Heart right ventricle (tissue), 16 donors: ENCODE measurements at places on chromosomes 12 and 14. TPM values are rescaled to one million over a fixed set of nuclear protein-coding genes. Genes with fewer than 3 reads are reported as not detected.

Gene P2RX7
- total RNA-seq: 7.0 TPM

Gene CLEC9A
- not detected for total RNA-seq

Gene ACOT6
- not detected for total RNA-seq

- no peaks in the 10 kb centered on the region for H3K27me3 ChIP-seq
- no peaks in the 10 kb centered on the region for H3K4me1 ChIP-seq
- no peak overlapping the region for H3K4me3 ChIP-seq
- no peaks in the 10 kb centered on the region for H3K36me3 ChIP-seq
These were observed 1083.8 kb downstream of the FLRT2 start for GRCh38 chr14:86613786-86614185.

GRCh38 chr12:43872396-43872795 is 36.5 kb downstream of the TMEM117 start:
- no peak overlapping the region for H3K4me3 ChIP-seq
- no peak for DNase-seq
- H3K27ac ChIP-seq: no peak overlapping the region
- no peaks in the 10 kb centered on the region for H3K36me3 ChIP-seq

DNA sequence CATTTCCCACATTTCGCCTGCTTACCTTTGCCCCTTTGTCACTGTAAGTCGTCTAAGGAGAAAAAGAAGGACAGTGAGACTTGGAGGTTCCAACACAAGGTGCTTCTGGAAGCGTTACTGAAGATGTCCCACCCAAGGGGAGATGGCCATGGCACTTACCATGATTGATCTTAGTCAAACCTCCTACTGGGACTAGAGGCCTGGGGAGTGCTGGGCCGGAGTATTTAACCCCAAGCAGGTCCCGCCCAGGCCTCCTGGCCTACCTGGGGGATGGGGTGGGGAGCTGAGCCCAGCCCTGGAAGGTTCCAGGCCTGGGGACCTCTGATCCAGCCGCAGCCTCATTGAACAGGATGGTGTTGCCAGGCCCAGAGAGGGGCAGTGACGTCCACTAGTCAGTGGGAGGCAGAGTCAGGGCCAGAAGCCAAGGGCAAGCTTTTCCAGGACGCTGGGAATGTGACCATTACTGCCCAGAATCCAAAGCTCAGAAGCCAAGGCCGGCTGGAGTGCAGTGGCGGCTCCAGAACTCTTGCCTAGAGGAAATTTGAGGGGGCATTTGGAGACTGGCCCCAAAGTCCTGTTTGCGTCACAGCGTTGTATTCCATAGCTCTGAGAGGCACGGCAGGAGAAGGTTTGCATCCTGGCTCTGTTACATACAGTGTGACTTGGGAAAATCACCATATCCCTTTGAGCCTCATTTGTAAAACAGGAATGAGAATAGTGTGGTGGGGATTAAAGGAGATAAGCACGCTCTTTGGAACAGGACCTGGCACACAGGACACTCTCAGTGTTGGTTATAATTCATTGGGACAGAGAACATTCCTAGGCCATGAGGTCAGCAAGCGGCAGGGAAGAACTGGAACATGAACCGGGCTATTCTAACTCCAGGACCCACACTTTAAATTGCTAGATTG is at the start of gene HPD:
HPD (minus strand) TSS at position 198 of the 911 bp plus-strand sequence; CDS start at position 162, 36 bp downstream.
- no peak within 1 kb of the TSS for H3K4me3 ChIP-seq
- peak within 1 kb of the TSS; percentile 85 for H3K27ac ChIP-seq
- H3K4me1 ChIP-seq: peaks cover 19% of the 10 kb centered on the region
- DNase-seq: peak; percentile 63
- H3K27me3 ChIP-seq: no peaks in the 10 kb centered on the region

DNA sequence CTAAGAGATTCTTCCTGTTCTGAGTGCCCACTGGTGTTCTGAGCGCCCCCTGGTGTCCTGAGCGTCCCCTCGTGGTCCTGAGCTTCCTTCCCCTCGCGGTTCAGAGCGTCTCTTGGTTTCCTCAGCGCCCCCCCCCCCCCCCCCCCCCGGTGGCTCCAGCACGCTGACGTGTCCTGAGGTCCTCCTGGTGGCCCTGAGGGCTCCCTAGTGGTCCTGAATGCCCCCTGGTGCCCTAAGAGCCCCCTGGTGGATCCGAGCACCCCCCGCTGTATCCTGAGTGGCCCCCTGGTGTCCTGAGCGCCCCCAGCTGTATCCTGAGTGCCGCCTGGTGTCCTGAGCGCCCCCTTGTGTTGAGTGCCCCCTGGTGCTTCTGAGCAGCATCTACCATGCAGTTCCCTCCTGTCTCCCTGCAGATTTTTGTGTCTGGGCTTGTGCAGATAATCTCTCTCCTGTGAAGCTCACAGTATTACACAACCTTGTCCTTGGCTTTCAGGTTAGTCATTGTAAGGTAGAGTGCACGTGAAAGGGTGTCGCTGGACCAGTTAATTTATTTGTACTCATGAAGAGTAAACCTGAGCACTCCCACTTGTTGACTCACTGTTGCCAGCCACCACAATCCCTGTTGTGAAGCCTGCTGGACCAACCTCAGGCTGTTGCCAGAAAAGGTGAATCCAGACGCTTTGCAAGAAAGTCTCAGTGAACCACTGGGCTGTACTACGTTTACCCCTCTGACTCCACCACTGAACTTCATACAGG is 1168.4 kb downstream of the TMEM121 start:
- H3K36me3 ChIP-seq: no peaks in the 10 kb centered on the region
- H3K27me3 ChIP-seq: no peaks in the 10 kb centered on the region
- peak; percentile 18 for DNase-seq
- no peaks in the 10 kb centered on the region for H3K4me1 ChIP-seq
- no peak overlapping the region for H3K27ac ChIP-seq

DNA sequence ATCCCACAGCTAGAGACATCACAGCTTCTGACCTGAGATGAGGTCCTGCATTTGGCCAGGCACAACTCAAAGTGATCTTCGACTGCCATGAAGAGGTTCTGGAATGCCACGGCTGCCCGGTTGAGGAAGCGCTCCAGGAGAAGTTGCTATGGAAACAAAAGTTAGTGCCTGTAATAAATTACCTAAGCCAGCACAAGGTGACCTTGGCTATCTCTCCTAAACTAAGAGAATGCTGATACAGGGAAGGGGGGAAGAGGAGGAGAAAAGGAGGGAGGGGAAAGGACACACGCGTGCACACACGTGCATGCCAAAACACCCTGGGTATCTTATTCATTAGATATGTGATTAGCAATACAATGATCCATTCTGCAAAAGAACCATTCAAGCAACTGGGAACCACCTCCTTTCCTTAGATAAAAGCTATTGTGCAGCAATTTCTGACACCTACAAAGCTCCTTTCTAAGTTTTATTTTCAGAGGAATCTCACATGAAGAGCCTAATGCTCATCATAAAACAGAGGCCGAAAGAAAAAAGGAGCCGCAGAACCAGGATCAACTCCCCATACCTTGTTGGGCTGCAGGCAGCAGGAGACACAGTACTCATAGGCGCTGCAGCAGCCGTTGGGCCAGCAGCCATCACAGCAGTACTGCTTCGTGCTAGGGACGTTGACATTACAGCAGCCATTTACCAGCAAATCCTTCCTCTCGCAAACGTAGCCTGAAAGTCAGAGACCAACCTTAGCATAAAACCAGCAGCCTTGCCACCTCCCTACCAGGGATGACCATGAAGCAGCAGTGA is 17.9 kb downstream of the SPRING1 start:
- H3K4me3 ChIP-seq: no peak overlapping the region
- no peaks in the 10 kb centered on the region for H3K27me3 ChIP-seq
- H3K27ac ChIP-seq: peak overlapping the region; percentile 32
- peaks cover 3% of the 10 kb centered on the region for H3K36me3 ChIP-seq
- no peak for DNase-seq

DNA sequence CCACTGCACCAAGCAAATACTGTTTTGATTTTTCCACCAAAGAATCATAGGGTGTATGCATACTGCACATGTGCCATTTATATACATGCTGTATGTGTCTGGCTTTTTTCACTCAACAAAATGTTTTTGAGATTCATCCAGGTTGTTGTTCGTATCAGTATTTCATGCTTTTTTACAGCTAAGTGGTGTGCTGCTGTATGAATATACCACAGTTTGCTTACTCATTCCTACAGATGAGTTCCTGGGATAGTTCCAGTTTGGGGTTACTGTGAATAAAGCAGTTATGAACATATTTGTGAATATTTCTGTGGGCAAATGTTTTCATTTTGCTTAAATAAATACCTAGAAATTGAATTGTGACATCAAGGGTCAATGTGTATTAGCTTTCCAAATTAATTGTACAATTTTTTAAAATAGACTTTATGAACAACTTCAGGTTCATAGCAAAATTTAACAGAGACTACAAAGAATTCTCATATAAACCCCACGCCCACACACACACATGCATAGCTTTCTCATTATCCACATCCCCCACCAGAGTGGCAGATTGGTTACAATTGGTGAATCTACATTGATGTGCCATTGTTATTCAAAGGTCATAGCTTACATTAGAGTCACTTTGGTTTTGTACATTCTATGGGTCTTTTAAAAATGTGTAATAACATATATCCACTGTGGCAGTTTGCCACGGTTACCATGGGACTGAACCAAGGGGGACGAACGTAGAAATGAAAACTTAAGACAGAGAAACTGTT is 6.9 kb upstream of the KRT6A start:
- no peak for DNase-seq
- no peaks in the 10 kb centered on the region for H3K36me3 ChIP-seq
- H3K4me1 ChIP-seq: peaks cover 4% of the 10 kb centered on the region
- no peak overlapping the region for H3K4me3 ChIP-seq
- H3K27me3 ChIP-seq: no peaks in the 10 kb centered on the region

- peak overlapping the region; percentile 76 for H3K27ac ChIP-seq
- H3K27me3 ChIP-seq: no peaks in the 10 kb centered on the region
- DNase-seq: no peak
- H3K4me3 ChIP-seq: no peak overlapping the region
- H3K4me1 ChIP-seq: peaks cover 92% of the 10 kb centered on the region
These were observed 9.4 kb downstream of the FMNL3 start for GRCh38 chr12:49697808-49698207.

DNA sequence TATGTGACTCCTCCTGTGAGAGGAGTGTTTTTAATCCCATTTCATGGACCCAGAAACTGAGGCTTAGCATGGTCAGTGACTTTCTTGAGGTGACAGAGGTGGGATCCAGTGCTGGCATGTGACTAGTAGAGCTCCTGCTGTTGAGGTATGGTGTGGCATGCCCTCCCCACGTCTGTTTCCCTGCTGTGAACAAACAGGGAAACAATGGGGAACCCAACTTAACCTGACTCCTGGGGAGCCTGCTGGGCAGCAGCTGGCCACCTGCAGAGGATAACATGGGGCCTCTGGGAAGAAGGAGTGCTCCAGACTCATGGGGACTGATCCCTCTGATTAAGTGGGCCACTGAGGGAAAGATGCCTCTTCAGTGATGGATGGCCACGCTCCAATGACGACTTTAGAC is 114.0 kb downstream of the BEGAIN start:
- H3K4me1 ChIP-seq: no peaks in the 10 kb centered on the region
- H3K4me3 ChIP-seq: no peak overlapping the region
- peaks cover 12% of the 10 kb centered on the region for H3K36me3 ChIP-seq
- H3K27me3 ChIP-seq: no peaks in the 10 kb centered on the region
- no peak overlapping the region for H3K27ac ChIP-seq
- no peak for DNase-seq

DNA sequence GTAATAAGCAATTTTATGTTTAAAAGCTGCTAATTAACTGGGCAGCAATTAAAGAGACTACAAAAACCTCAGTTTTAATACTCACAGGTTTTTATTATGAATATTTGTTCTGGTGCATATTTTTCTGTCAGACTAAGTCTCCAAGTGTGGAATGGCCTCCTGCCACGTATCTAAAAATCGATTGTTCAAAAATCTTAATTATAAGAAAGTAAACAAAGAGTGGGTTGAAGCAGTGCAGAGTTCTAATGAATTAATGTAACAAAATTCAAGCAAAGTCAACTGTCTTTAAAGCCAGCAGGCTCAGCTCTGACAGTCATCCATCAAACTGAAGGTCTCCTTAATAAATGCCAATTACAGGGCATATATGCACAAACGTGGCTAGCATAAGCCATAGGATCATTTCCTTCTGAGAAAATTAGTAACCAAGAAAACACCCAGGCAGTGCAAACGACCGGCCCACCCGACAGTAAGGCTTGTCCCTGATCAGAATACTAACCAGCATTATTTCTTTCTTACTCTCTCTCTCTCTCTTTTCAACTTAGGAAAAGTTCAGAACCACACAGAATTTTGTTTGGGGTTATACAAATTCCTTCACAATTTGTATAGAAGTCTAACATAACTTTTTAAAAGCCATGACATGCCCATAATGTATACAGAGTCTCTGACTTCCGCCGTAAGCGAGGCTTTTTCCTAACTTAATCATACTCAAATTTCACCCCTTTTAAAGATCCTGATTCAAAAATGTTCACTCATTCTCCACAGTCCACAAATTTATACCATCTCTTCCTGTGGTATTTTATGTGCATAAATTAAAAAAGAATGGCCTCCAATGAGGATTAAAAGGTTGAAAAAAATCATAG is 83.8 kb downstream of the SLC25A21 start:
- H3K27ac ChIP-seq: no peak overlapping the region
- H3K4me1 ChIP-seq: no peaks in the 10 kb centered on the region
- no peak for DNase-seq
- H3K4me3 ChIP-seq: no peak overlapping the region
- no peaks in the 10 kb centered on the region for H3K36me3 ChIP-seq
- no peaks in the 10 kb centered on the region for H3K27me3 ChIP-seq
